Activated T-cell treated with anti-CD3 and anti-CD28 coated beads, Interleukin-2, amount 50 U/mL, for 1 hour (primary cell): ENCODE measurements at places on chromosomes 1 and 21.

DNA sequence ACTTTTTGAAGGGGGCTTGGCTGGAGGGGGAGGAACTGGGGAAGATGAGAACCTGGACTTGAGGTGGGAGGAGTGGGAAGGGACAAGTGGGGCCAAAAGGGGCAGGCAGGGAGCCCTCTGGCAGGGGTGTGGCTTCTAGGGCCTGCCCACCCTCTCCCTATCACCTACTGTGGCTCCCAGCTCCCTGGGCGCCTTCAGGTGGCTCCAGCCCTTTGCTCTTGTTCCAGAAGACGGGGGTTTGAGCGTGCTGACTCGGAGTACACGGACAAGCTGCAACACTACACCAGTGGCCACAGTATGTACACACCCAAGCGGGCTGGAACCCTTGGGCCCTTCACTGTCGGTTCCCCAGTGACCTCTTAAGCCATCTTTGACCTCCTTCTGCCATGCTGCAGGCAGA is 76.5 kb downstream of the LACTBL1 start:
- DNase-seq: no peak

DNA sequence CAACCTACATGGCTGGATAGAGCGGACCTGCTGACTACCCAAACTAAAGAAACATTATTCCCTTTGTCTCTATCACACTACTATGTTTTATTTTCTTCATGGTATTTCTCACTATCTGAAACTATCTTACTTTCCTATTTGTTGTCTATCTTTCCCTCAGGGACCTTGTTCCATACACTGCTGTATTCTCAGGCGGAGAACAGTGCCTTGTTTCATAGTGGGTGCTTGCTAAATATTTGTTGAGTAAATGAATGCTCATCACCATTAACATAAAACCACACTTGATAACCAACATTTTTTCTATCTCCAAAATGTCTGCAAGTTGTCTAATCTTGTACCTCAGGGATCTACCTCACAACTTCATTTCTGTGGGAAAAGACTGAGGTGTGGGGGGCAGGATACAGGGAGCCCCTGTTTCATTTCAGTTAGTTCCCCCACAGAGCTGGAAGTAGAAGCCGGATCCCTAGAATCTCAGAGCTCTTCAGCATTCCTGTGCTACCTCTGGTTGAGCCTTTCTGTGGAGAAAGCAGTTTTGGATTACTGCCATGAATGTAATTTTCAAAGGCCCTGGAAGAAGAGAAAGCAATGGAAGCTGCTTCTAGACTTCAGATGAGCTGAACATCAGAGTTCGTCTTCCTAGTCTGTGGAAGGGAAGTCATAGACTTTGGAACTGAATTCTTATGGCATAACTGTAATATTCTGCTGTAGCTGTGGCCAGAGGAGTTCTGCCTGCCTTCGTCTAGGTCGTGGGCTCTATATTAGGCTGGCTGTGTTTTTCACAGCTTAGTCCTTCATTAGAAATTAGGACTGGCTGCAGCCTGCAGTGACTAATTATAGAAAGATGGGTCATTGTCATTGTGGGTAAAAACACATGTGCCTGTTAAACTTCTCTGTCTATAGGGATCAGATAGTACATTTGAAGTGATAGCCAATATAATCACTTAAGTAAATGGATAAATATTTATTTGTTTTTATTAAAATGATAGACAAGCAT is 293.2 kb upstream of the SGIP1 start:
- no peak for DNase-seq

- DNase-seq: no peak
Measured at GRCh38 chr1:93437976-93438605, 9.8 kb upstream of the FNBP1L start.

GRCh38 chr21:40457741-40458140 is 389.2 kb downstream of the DSCAM start:
- DNase-seq: no peak

- no peak for DNase-seq
Measured at GRCh38 chr1:174258148-174258550, 98.8 kb downstream of the RABGAP1L start.

- no peak for DNase-seq
Measured at GRCh38 chr1:70517444-70517843, 106.4 kb downstream of the CTH start.

GRCh38 chr1:45478121-45478814 is 12.7 kb downstream of the TESK2 start:
- no peak for DNase-seq

- DNase-seq: no peak
Measured at GRCh38 chr1:2908081-2908480, 106.6 kb upstream of the TTC34 start.

GRCh38 chr1:214880956-214881355 is 201.6 kb upstream of the KCNK2 start:
- no peak for DNase-seq

DNA sequence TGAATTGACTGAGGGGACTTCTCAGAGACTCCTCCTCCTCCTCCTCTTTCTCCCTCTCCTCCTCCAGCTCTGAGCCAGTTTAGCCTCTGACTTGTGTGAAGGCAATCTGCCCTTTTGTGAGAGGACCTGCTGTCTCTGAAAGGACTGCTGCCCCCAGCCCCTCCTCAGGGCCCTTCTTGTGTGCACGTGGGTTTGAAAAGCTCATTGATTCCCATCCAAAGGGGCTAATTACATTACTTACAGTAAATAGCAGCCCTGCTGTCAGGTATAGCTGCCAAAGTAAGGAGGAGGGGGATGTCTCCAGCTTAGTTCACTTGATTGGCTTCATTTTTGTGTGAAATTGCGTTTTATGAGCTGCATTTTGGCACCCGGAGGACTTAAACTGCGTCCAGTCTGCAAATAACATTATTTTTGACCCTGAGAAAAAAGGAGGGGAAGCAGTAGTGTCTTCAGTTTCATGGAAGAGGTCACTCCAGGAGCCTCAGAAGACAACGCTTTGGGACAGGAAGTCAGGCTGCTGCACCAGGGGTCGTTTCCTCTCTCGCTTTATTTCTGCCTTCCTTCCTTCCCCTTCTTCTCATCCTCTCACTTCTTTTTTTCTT is 1.8 kb upstream of the LHX9 start:
- no peak for DNase-seq

GRCh38 chr1:208303743-208304712 is 59.8 kb upstream of the PLXNA2 start:
- DNase-seq: no peak

DNA sequence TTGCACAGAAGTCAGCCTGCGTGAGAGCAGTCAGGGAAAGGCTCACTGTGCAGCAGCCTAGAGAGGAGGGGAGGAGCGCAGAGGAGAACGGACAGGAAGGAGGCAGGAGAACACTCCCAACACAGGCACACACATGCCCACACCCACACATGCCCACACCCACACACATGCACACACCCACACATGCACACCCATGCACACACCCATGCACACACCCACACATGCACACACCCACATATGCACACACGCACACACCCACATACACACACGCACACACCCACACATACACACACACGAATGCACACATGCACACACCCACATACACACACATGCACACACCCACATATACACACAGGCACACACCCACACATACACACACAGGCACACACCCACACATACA is 7.1 kb downstream of the SUMO3 start:
- no peak for DNase-seq

DNA sequence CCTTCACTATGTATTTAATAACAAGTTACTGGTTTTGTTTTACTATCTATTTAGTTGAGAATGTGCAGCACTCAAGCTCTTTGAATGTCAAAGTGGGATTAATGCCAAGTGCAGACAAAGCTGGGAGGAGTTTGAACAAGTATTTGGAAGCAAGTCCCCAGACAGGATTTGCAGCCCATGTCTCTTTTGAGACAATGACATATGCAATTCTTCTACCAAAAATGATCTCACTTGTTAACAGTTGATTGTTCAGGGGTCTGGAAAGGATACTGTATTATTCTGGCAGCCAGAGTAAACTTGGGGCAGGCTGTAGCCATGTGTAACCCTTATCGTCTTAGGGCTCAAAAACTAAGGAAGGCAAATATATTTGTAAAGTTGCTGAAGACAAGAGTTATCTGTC is 15.8 kb downstream of the COLGALT2 start:
- DNase-seq: no peak

- no peak for DNase-seq
Measured at GRCh38 chr1:239617731-239618130, 231.4 kb downstream of the CHRM3 start.

GRCh38 chr1:21952786-21953520 is 15.8 kb upstream of the HSPG2 start:
- no peak for DNase-seq

DNA sequence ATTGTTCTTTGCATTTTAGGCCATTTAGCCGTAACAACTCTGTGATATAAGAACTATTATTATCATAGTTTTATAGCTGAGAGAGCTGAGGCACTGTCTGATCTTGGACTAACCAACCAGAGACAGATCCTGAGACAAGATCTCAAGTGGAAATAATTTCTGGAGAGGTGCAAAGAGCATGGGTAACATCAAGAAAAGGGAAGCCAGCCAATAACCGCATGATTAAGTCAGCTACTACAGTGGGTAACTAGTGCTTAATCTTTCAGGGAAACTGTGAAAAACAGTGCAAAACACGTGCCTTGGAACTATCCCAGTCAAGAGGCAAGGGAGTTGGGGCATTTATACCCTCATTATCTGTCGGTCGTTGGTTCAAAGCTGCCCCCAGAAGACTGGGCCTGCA is 105.8 kb downstream of the OMA1 start:
- no peak for DNase-seq

DNA sequence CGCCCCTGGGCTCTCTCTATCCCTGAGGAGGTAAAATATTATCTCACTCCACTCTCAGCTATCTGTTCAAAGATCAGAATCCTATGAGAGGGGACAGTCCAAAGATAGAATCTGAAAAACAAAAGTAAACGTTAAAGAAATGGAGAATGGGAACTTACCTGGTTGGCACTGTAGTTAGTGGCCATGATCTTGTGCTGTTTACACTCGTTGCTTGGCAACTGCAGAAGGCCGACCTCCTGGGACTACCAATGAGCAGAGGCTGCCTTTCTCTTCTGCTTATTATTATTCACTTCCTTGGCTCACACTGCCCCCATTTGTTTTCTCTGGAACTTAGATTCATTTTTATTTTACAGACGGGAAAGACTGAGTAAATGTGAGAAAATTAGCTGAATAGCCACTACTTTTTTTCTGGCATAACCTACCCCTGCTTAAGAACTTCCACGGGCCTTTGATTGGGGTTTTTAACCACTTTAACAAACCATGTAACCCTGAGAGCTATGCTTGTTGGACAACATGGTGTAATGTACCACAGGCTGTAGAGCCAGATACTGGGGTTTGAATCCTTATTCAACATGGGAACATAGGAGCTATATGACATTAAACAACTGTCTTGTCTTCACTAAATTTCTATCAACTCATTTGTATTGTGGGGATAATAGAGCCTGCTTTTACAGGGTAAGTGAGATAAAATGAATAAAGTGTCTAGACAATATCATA is at the start of gene CFAP126:
CFAP126 (minus strand) TSS at position 193 of the 717 bp plus-strand sequence; CDS start at position 185, 8 bp downstream.
- peak; percentile 32 for DNase-seq

- no peak for DNase-seq
Measured at GRCh38 chr1:45490121-45490625, 790 bp downstream of the TESK2 start.

DNA sequence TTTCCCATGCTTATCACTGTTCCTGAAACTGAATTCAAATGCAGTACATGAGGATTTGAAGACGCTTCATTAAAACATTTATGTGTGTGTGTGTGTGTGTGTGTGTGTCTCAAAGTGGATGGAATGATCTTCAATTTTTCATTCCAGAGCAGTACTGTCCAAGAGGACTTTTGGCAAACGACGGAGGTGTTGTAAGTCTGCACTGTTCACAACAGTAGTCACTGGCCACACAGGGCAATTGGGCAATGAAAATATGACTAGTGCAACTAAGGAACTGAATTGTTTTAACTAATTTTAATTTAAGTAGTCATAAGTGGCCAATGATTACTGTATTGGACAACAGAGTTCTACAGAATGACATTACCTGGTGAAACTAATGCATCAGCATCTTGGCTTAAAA is 5.0 kb downstream of the TAF5L start:
- no peak for DNase-seq

GRCh38 chr1:34057347-34058130 is 107.5 kb downstream of the CSMD2 start:
- no peak for DNase-seq

DNA sequence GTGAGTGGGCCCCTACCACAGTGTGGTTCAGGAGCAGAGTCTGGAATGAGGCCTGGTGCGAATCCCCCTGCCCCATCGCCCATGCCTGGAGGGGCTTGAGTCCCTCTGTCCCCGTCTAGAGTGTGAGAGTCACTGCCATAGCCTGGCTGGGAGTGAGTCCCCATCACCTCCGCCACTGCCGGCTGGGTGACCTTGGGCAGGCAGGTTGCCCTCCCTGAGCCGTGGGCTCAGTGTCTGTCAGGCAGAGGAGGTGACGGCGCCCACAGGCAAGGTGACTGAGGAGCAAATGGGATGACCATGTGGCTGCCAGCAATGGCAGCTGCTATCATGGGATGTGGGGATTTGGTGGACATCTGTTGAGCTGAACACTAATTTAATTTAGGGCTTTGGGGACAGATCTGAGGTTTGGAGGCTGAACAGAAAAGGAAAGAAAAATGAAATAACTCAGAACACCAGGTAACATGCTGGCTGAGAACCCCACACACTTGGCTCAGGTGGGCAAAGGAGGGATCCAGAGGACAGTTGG is 38.1 kb upstream of the GPR153 start:
- DNase-seq: no peak

DNA sequence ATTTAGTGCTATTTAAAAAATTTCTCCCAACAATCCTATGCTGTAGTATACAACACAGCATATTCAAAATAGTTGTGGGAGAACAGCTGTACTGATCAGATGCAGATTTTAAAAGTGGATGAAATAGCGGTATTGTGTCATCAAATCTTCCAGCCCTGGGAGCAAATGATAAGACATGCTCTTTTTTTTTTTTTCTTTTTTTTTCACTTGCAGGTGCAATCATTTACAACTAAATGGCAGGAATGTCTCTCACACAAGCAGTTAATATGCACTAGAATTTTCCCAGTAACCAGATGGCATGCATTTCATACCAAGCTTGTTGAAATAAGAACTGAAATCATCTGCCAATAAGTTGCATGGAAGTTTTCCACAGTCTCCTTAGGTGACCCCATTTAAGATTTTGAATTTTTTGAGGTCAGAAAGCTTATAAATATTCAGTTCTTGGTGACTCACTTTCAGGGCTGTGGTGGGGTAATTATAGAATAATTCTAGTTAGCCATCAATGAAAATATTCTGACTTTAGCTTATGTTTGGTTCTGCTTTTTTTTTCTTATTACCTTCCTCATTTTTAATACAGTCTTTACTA is 623.9 kb upstream of the NR5A2 start:
- no peak for DNase-seq

GRCh38 chr1:5926686-5927435 is 65.4 kb downstream of the NPHP4 start:
- DNase-seq: no peak

GRCh38 chr1:24089743-24090555 is 22.0 kb downstream of the MYOM3 start:
- no peak for DNase-seq

GRCh38 chr1:115168026-115168425 is 78.7 kb upstream of the TSPAN2 start:
- no peak for DNase-seq
